ENCODE measurements at places on chromosomes 2 and 18.

- DNase-seq: no peak
Observed at GRCh38 chr2:80852079-80852807, 547.7 kb upstream of the LRRTM1 start.

GRCh38 chr2:37635504-37636380 is 35.7 kb downstream of the CDC42EP3 start:
- DNase-seq: no peak

- no peak for DNase-seq
Observed at GRCh38 chr2:162013514-162014475, 60.2 kb downstream of the DPP4 start.

DNA sequence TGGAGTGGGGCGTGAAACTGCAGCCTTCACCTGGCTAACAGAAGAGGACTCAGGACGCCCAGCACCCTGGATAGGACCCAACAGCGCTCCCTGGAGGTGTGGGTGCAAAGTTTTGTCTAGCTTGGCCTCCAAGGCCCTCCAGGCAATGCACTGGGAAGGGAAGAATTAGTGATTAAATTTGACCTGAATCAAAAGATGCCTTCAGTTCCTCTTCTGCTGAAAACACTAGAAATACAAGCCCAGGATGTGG is 779 bp upstream of the TRIB2 start:
- DNase-seq: peak; percentile 71

DNA sequence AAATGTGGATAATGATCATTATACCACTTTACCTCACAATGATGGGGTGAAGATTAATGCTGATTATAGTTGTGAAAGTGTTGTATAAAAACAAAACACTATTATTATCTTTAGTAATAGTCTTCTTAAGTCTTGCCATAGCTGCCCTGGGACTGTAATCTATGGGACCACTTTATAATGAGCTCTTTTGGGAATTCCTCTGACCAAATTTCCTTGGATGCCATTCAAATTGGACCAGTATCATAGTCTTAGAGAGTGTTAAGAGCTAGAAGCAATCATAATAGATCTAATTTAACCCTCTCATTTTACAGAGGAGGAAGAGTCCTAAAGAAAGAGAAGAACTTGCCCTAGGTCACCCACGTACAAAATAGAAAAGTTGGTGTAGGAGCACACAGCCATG is 457.7 kb upstream of the SLC14A2 start:
- DNase-seq: no peak

DNA sequence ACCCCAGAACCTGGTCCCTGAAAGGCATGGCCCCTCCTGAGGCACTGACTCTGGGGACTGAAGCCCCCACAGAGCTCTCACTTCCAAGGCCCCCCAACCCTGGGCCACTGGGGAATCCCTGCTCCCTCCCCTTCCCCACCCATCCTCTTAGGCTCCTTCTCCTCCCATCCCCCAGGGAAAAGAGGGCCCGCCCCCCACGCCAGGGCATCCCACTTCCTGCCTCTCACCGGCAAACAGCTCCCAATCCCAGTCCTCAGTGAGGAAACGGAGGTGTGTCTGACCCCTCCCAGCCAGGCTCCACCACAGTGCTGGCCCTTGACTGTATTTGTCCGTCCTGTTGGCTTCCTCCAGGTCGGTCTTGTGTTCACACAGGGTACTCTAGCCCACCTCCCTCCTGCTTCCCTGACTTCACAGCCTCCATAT is 35.0 kb upstream of the PTMA start:
- no peak for DNase-seq

All from fibroblast of the conjunctiva (primary cell).